ENCODE measurements at places on chromosomes 16 and 17.

GRCh38 chr16:87331241-87331801 is 14.1 kb upstream of the C16orf95 start:
- DNase-seq, result no peak

GRCh38 chr16:75552951-75553350 is 3.1 kb downstream of the TMEM231 start:
- no peak for DNase-seq

DNA sequence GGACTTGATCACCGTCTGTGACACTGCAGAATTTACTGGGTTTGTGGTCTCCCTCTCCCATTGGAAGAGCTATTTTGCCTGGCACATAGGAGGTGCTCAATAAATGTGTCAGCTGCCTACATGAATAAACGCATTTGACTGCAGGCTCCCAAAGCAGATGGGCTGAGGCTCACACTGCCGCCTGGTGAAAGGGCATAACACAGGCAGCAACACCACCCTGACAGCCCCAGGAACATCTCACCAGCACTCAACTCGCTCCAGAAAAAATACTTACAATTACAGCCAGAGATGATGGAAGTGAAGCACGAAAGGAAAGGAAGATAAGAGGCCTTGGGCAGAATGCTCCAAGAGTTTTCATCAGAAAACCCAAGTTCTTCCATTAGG is 73.9 kb downstream of the RPH3AL start:
- no peak for DNase-seq

- DNase-seq, result no peak
Measured at GRCh38 chr17:81063106-81064093, 28.4 kb downstream of the BAIAP2 start.

GRCh38 chr16:74568961-74569631 is 37.8 kb downstream of the GLG1 start:
- DNase-seq, result no peak

GRCh38 chr17:48294806-48295361 is 135.1 kb downstream of the SKAP1 start:
- DNase-seq, result no peak
